Lower lobe of right lung (tissue), 2 donors: ENCODE measurements at places on chromosomes 1 and 21. TPM values are rescaled to one million over a fixed set of nuclear protein-coding genes. Genes with fewer than 3 reads are reported as not detected.

DNA sequence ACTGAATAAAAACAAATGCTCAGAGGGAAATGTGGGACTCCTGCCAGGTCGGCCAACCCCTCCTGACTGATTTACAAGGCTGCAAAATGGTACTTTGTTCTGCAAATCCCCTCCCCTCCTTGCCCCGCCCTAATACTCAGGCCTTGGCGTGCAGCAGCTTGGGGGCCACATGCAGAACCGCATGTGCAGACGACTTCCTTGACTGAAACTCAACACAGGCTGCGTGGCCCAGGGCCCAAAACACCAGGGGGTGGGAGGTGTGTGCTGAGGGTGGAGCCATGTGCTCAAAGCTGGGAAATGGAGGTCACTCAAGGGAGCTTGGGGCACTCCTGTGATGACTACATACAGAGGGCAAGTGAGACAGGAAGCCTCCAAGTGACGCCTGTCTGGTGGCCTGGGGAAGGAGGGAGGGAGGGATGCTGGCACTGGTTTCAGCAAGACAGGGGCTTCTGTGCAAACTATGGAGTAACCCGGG, 87.2 kb downstream of the MRPL37 start:
- H3K4me1 ChIP-seq = peaks cover 47% of the 10 kb centered on the region
- H3K4me3 ChIP-seq = no peak overlapping the region
- no peaks in the 10 kb centered on the region for H3K27me3 ChIP-seq

DNA sequence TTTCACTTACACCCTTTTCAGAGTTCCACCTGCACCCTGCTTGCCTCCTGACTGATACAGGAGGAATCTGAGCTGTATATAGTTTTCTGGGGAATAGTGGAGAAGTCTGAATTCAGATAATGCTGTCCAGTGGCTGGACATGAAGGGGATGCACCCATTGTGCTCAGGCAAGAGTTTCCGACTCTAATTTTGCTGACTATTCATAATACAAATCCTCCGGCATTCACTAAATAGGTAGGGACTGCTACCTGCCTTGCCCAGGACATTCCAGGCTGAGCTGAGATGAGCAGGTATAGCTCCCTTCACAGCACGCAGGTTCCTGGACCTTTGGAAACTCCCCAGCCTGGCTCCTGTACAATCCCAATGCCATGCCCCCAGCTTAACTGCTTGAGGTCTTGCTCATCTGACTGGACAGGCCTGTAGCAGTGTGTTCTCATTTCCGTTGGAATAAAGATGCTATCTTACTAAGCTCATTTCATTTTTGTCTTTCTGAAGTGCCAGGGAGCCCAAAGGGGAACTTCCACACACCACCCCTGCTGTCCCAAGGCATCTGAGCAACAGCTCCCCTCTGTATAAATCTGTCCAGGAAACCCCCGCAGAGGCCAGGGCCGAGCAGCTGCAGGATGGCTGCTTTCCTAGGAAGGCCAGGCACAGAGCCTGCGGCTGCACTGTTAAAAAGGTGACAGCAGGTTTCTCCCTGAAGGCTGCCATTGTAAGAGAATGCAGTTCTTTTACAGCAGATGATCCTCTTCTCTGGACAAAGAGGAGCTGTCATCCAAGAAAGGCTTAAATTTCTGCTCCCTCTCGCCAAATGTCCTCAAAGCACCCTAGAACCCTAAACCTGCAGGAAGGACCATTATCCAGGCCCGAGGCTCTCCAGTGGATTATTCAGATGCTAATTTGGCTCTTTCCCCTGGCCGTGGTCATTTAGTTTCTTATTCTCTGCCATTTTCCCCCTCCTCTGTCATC, 21.7 kb upstream of the VASH2 start:
- H3K4me1 ChIP-seq = no peaks in the 10 kb centered on the region
- H3K4me3 ChIP-seq = no peak overlapping the region
- no peak for DNase-seq

GRCh38 chr1:201269900-201270410, 13.4 kb upstream of the PKP1 start:
- H3K4me1 ChIP-seq = no peaks in the 10 kb centered on the region
- H3K36me3 ChIP-seq = no peaks in the 10 kb centered on the region
- H3K4me3 ChIP-seq = no peak overlapping the region
- no peak overlapping the region for H3K27ac ChIP-seq

GRCh38 chr1:86913399-86913895, 479 bp downstream of the SELENOF start:
- DNase-seq = no peak
- H3K36me3 ChIP-seq = peaks cover 14% of the 10 kb centered on the region
- H3K27ac ChIP-seq = peak overlapping the region; percentile 91
- no peaks in the 10 kb centered on the region for H3K27me3 ChIP-seq
- H3K4me3 ChIP-seq = peak overlapping the region; percentile 84

DNA sequence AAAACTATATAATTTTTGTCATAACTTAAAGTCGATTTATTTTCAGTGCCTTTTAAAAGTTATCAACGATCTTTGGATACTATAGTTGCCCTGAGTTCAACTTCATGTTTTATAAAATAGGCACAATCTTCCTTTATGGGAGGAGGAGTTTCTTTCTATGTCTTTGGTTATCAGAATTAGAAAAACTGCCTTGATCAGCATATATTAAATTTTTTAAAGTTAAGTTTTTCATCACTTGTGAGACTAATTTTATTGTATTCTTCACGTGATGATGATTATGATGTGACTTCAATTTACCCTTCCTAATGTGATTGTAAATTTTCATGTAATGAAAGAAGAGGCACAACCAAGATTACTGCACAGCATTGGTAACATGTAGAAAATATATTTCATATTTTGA, 58.2 kb upstream of the TMPRSS15 start:
- no peak overlapping the region for H3K4me3 ChIP-seq
- no peaks in the 10 kb centered on the region for H3K36me3 ChIP-seq
- no peak for DNase-seq
- no peaks in the 10 kb centered on the region for H3K27me3 ChIP-seq
- no peak overlapping the region for H3K27ac ChIP-seq

- no peaks in the 10 kb centered on the region for H3K27me3 ChIP-seq
- no peak for DNase-seq
- H3K4me1 ChIP-seq = no peaks in the 10 kb centered on the region
- H3K36me3 ChIP-seq = no peaks in the 10 kb centered on the region
- H3K4me3 ChIP-seq = no peak overlapping the region
Observed at GRCh38 chr21:27339902-27340301, 373.0 kb upstream of the ADAMTS5 start.

DNA sequence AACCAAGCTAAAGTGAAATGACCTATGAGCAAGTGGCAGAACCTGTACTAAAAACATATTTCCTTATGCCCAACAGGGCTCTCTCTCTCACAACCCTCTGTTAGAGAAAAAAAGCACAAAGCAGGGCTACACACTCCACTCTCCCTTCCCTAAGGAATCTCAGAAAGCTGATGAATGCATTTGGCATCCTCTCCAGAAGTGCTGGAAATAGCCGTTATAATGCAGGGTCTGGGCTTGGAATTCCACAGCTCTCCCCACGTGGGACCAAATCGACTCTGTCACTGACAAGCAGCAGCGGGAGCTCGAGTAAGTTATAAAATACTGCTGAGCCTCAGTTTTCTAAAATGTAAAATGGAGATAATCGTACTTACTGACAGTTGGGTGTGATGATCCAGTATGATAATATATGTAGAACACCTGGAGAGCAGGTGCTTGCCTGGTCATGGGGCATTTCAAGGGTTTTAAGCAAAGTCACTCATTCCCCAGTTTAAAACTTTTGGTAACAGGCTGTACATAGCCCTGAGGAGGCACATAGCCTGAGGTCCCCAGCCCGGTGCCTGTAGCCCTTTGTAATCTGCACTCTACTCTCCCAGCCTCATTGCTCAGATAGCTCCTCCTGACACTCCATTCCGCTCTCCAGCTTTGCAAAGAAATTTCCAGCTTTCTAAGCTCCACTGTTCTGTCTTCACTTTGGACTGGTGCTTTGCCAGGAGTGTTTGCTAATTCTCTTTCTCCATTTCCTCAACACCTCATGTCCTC, 175.6 kb upstream of the DAB1 start:
- no peaks in the 10 kb centered on the region for H3K36me3 ChIP-seq
- no peaks in the 10 kb centered on the region for H3K4me1 ChIP-seq
- no peak overlapping the region for H3K27ac ChIP-seq
- no peaks in the 10 kb centered on the region for H3K27me3 ChIP-seq
- no peak overlapping the region for H3K4me3 ChIP-seq

- H3K27me3 ChIP-seq = no peaks in the 10 kb centered on the region
- no peaks in the 10 kb centered on the region for H3K36me3 ChIP-seq
- peaks cover 33% of the 10 kb centered on the region for H3K4me1 ChIP-seq
- no peak for DNase-seq
- peak overlapping the region; percentile 76 for H3K27ac ChIP-seq
Observed at GRCh38 chr1:202158810-202159533, 1.4 kb downstream of the PTPN7 start.

- H3K4me3 ChIP-seq = no peak overlapping the region
- DNase-seq = no peak
- no peaks in the 10 kb centered on the region for H3K4me1 ChIP-seq
Observed at GRCh38 chr1:17293681-17294425, 14.1 kb upstream of the PADI4 start.

The TSSK3 gene
- 2.1 TPM for total RNA-seq

The BRINP2 gene
- not detected for total RNA-seq

The VASH2 gene
- total RNA-seq = 1.6 TPM

The ZNF648 gene
- not detected for total RNA-seq
